ENCODE measurements at places on chromosomes 13 and 19.

GRCh38 chr13:66301006-66301405, 929.1 kb downstream of the PCDH9 start:
- no peak for DNase-seq

GRCh38 chr13:105579821-105580710, 955.4 kb downstream of the EFNB2 start:
- DNase-seq: no peak

DNA sequence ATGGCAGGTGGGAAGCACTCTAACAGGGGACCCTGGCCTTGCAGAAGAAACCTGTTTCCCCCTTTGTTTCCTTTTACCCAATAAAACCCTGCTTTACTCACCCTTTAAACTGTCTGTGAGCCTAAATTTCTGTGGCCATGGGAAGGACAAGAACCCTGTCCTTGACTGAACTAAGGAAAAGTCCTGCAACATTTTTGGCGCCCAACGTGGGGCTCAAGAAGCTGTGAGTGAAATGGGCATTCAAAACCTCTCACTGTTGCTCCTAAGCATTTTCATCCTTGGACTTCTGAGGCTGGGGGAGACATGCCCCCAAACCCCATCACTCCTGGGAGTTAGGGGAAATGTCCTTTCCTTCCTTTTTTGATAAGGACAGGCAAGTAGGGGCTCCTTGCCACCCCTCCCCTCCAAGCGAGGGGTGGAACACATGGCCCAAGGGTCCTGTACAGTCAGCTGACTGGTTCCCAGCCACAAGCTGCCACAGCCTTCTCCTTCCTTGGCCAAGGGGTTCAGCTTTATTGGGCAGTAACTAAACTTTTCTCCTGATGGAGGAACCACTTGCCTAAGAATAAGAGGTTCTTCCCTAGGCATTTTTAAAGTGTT, 381.6 kb downstream of the KLF5 start:
- no peak for DNase-seq

GRCh38 chr13:66405908-66406802, 824.0 kb downstream of the PCDH9 start:
- DNase-seq: no peak

- no peak for DNase-seq
Measured at GRCh38 chr13:110116072-110116487, 190.9 kb downstream of the COL4A1 start.

- no peak for DNase-seq
Measured at GRCh38 chr19:5001615-5002014, 32.7 kb downstream of the KDM4B start.

Data from SW 1271 (cell line).